ENCODE measurements at places on chromosomes 2 and 18.

- DNase-seq = no peak
Observed at GRCh38 chr2:190105554-190105953, 43.0 kb upstream of the MSTN start.

GRCh38 chr2:160282063-160282580 lies 82.0 kb upstream of the ITGB6 start:
- DNase-seq = no peak

GRCh38 chr2:163711258-163711657 lies 24.6 kb downstream of the FIGN start:
- no peak for DNase-seq

DNA sequence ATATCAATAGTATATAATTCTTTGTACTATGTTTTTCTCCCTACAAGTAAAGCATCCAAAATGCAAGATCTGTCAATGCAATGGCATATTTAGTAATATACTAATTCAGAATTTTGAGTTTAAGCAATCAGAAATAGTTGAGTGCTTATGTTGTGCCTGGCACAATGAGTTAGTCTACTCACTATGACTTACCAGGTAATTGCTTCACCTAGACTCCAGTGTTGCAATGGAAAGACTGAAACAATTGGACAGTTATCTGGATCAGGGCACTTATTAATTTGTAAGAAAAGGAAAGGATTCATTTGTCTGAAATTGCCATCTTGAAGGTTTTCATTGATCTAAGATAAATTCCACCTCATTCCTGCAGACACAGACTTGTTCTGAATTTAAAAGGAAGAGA lies 97.6 kb upstream of the TCF4 start:
- DNase-seq = no peak

- no peak for DNase-seq
Observed at GRCh38 chr2:229210641-229211040, 60.4 kb downstream of the PID1 start.

- DNase-seq = no peak
Observed at GRCh38 chr2:2579814-2580213, 248.7 kb upstream of the MYT1L start.

DNA sequence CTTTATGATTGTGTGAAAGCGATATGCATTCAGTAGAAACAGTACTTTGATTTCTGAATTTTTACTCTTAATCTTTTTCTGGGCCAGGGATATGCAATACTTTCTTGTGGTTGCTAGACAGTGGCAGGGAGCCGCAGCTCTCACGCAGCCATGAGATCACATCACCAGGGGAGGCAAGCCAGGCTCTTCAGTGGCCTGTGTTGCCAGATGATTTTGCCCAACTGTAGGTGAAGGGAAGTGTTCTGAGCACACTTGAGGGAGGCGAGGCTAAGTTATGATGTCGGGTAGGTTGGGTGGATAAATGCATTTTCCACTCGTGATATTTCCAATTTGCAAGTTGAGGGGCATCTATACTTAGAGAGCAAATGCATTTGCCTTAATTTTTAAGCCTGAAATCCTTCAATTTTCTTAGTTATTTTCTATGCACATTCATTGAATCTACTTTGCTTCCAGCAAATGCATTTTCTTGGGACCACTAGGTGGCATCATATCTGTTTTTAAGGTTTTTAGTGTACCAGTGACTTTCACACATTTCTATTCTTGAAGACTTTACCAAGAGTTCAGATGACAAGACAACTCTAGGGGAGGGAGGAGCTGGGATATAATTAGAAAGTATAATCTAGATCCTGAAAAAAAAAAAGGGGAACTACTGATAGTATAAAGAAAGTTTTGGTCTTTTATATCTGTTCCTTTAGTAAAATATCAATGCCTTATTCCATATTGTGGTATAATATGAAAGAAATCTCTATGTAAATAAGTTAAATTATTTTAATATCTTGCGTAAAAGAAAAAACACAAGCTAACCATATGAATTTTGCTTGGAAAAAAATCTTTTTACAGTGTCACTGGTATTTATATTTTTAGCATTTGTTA lies 643.3 kb downstream of the SOCS6 start:
- peak; percentile 8 for DNase-seq

DNA sequence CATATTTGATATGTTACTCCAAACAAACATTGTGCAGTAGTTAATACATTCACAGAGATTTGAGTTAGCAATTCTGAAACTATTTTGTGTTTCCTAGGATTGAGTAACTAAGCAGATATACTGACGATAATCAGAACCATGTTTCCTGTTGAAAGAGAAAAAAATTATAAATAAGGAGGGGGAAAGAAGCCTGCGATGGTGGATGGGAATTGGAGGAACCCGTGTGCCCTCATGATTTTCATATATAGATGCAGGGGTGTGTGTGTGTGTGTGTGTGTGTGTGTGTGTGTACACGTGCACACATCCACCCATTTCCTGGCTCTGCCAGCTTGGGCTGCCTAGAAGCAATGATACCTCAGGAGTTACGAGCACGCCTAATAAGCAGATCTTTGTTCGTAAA lies 56.9 kb downstream of the LPIN2 start:
- DNase-seq = no peak

DNA sequence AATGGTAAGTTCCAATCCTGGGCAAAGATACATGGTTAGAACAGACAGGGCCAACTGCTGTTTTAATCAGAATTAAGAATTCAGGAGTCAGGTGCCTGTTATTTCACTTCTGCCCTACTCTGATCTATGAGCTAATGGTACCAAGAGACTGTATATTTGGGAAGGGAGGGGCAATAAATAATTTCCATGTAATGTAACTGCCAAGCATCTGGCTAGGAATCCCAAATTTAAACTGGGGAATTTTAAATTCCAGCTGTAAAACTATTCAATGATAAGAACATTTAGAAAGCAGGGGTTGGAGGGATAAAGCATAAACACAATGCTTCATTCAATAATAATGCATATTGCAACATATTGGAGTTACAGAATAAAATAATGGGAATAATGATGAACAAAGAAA lies 49.7 kb downstream of the SCN7A start:
- DNase-seq = no peak

- DNase-seq = no peak
Observed at GRCh38 chr2:191976436-191976835, 129.5 kb upstream of the CAVIN2 start.

All from NCI-H1930 (cell line).